ENCODE measurements at places on chromosomes 6 and 20.

- DNase-seq: no peak
These were observed 802.3 kb downstream of the QKI start for GRCh38 chr6:164216839-164217238.

- no peak for DNase-seq
These were observed 9.9 kb downstream of the PRIM2 start for GRCh38 chr6:57327311-57327710.

DNA sequence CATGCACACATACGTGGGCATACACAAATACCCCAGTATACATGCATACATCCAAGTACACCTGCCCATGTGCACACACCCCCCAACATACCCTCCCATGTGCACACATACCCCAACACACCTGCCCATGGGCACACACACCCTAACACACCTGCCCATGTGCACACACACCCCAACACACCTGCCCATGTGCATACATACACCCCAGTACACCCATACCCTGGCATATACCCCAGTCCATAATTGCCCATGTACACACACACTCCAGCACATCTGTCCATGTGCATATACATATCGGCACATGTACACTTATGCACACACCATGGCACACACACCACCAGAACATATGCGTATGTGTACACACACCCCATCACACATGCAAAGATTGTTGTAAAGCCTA lies 475.2 kb downstream of the PREX1 start:
- DNase-seq: no peak

DNA sequence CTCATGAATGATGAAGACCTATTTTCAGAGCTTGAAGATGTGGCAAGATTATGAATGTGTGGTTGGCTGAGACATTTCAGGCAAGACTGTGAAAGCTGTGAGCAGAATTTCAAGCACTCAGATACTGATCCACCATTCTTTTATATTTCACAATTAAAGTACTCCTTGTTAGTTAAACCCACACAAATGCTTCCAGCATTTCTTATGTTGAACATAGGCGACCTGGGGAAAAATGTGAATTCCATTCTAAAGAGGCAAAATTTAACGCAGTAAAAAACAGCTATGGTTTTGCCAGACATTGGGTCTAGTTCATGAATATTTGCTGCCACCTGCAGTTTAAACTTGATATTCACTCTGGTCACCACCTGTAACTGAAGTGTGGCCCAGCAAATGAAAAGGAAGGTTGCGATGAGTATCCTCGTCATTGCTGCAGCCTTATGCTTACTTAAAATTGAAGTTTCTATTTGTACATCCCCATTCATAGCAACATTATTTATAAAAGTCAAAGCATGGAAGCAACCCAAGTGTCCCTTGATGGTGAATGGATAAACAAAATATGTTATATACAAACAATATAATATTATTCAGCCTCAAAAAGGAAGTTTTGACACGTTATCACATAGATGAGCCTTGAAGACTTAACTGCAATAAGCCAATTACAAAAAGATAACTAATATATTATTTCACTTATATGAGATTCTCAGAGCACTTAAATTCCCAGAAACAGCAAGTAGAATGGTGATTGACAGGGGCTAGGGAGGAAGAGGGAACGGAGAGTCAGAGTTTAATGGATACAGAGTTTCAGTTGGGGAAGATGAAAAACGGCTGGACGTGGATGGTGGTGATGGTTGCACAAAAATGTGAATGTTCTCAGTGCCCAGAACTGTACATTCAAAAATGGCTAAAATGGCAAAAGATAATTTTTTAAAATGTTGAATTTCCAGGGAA lies 32.4 kb upstream of the FAM184A start:
- DNase-seq: no peak

- DNase-seq: no peak
These were observed 98.8 kb downstream of the RTN4IP1 start for GRCh38 chr6:106530502-106530901.

- no peak for DNase-seq
These were observed 38.1 kb downstream of the B4GALT5 start for GRCh38 chr20:49675368-49676151.

- no peak for DNase-seq
These were observed 85.6 kb downstream of the PFDN4 start for GRCh38 chr20:54293526-54293925.

DNA sequence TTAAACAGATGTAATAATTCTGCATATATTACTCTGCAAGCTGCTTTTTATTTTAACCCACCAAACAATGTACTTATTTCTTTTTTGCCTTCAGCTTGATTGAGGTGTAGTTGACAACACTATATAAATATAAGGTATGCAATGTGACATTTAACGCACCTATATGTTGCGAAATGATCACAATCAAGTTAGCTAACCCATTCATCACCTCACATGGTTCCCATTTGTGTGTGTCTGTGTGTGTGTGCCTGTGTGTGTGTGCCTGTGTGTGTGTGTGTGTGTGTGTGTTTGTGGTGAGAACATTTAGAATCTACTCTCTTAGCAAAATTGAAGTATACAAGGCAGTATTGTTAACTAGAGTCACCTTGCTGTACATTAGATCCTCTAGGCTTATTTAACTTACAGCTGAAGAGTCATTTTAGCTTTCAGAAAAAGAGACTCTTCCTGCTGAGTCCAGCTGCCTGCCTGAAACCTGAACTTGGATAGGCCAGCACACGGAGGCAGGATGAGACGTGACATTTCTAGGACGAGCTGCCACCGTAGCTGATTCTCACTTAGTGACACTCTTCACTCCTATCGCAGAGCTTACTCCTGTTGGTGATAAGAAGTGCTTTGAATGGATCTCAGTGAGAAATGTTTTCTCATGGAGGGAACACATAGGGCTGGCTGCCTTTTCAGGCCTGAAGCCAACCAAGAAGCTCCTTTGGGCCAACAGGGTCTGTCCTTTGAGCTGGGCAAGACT lies 126.5 kb upstream of the RIPOR2 start:
- DNase-seq: no peak

GRCh38 chr6:32868257-32868788 lies 14.3 kb downstream of the PSMB9 start:
- peak; percentile 93 for DNase-seq

DNA sequence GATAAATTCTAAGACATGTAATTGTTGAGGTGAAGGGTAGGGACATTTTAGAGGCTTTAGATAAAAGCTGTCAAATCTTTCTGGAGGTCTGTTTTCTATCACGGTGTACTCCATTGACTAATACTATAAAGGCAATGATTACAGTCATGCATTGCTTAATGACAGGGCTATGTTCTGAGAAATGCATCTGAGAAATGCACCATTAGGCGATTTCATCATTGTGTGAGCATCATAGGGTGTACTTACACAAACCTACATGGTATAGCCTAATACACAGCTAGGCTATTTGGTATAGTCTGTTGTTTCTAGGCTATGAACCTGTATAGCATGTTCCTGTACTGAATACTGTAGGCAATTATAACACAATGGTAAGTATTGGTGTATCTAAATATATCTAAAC lies 71.3 kb upstream of the FYN start:
- DNase-seq: no peak

GRCh38 chr6:139161817-139162284 lies 27.0 kb downstream of the HECA start:
- DNase-seq: peak; percentile 43

- DNase-seq: no peak
These were observed 414.0 kb upstream of the OPRM1 start for GRCh38 chr6:153625089-153625488.

GRCh38 chr6:36128793-36129192 lies 1.5 kb upstream of the MAPK13 start:
- no peak for DNase-seq

DNA sequence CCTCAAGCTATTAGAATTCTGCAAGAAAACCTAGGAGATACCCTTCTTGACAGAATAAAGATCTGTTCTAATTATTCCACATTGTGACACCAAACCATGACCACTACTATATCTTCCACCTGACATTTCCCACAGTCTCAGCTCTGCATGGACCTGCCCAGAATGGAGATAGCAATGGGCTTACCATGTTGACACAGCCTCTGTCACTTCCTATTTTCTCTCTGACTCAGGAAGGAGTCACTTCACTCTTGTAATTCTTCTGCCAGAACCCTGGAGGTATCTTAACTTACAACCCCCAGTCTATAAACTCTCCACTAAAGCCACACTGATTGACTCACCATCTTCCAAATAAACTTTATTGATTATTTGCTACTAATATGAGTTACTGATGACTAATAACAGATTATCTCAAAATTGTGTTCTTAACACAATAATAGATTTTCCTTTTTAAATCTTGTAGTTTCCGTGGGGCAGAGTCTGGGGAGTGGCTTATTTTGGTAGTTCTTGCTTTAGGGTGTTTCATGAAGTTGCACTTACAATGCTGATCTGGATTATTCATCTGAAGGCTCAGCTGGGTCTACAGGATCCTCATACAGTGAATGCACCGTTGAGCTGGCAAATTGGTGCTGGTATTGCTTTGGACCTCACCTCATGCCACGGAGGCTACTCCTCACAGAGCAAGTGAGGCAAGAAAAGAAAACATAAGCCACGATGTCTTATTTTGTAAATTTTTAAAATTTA lies 869.9 kb downstream of the KIF16B start:
- DNase-seq: no peak

- DNase-seq: no peak
These were observed 20.7 kb downstream of the TXLNB start for GRCh38 chr6:139271056-139271455.

GRCh38 chr20:7231303-7231702 lies 463.8 kb downstream of the BMP2 start:
- DNase-seq: no peak

DNA sequence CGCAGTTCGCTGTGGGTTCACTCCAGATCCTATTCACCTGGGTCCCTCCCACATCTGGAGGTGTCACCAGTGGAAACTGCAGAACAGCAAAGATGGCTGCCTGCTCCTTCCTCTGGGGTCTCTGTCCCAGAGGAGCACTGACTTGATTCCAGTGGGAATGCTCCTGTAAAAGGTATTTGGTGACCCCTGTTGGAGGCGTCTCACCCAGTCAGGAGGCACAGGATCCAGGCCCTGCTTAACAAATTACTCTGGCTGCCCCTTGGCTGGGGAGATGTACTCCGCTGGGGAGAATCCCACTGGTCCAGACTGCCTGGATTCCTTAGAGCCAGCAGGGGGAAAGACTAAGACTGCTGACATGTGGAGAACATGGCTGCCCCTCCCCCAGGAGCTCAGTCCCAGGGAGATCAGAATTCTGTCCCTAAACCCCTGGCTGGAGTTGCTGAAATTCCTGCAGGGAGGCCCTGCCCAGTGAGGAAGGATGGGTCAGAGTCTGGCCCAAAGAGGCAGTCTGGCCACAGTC lies 483.0 kb downstream of the CBLN4 start:
- no peak for DNase-seq

GRCh38 chr6:8481727-8482126 lies 46.4 kb upstream of the SLC35B3 start:
- no peak for DNase-seq

GRCh38 chr6:36839749-36840431 lies 646 bp upstream of the CPNE5 start:
- DNase-seq: no peak

DNA sequence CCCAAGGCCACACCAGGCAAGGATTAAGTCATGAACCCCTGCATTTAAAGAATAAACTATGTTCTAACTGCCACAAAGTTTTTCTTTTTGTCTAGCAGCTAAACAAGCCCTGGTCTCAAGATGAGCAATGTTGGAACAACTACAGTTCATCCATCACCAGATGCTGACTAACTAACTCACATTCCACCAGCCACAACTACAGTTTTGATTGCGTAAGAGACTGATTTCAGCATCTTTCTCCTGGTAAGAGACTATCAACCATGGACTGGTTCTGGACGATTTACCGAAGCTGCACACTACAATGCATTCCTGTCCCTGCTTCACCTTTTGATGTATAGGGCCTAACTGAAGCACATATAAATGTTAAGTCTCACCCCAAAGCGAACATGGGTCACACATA lies 43.0 kb downstream of the F13A1 start:
- no peak for DNase-seq

DNA sequence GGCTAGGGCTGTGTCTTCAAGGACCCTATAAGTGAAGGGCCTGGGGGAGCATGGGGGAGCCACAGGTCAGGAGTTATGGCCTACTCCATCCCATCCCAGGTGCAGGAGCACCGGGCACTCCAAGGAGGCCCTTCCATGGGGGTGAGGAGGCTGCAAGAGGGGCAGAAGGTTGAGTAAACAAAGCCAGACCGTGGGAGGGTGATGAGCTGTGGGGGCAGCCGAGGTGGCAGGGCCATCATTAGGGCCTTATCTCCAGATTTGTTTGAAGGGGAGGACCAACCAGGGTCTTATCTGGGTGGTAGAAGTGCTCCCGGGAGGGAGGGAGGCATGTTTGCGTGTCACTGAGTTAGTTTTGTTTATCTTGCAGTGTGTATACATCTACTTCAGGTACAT lies 2.1 kb upstream of the FAM83C start:
- no peak for DNase-seq

DNA sequence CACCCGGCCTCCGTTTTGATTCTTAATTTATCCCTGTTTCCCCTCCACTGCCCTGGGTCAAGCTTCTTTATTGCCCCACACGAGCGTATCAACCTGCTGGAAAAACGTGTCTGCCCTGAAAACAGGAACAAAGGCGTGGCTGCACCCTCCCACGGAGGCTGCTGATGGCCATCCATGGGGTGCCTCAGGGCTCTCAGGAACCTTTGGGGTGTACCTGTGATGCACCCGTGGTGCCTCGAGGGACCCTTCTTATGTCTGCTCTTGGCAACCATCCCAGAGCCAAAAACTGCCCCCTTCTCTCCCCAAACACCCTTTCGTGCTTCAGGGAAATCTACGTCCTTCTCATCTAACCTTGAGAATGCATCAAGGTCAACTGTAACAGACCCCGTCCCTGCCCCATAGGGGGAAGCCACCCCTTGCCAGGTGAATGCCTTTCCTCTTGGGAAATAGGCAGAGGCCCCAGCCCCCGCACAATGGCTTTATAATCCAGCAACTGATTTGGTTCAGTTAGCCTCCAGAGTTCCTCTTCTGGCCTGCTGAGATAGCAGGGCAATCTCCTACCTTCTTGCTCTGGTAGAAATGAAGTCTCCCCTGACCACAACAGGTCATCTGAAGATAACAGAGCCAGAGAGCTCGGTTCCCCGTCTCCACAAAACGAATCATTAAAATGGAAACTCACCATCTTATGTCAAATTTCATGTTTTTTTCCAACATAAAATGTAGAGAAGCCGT lies 29.4 kb downstream of the PSMG4 start:
- DNase-seq: no peak

GRCh38 chr6:89944181-89944755 lies 50.0 kb downstream of the GJA10 start:
- no peak for DNase-seq

GRCh38 chr6:160349814-160350350 lies 1.7 kb downstream of the SLC22A3 start:
- no peak for DNase-seq

DNA sequence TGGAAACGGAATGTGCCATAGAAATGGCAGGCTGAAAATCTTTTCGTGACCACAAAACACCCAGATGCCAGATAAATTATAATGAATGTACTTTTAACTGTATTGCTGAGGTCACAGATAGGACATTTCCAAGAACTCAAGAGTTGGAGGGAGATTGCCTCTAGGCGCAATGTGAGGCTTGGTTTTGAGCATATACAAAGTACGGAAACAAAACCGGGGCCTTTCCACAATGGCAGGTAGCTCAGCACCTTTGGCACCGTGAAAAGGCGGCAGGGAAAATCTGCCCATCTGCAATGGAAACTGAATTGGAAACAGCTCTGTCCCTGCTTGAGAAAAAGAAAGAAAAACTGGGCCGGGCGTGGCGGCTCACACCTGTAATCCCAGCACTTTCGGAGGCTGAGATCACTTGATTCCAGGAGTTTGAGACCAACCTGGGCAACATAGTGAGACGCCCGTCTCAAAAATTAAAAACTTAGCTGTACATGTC lies 10.5 kb upstream of the C20orf144 start:
- no peak for DNase-seq
